ENCODE measurements at places on chromosomes 5 and 9.

DNA sequence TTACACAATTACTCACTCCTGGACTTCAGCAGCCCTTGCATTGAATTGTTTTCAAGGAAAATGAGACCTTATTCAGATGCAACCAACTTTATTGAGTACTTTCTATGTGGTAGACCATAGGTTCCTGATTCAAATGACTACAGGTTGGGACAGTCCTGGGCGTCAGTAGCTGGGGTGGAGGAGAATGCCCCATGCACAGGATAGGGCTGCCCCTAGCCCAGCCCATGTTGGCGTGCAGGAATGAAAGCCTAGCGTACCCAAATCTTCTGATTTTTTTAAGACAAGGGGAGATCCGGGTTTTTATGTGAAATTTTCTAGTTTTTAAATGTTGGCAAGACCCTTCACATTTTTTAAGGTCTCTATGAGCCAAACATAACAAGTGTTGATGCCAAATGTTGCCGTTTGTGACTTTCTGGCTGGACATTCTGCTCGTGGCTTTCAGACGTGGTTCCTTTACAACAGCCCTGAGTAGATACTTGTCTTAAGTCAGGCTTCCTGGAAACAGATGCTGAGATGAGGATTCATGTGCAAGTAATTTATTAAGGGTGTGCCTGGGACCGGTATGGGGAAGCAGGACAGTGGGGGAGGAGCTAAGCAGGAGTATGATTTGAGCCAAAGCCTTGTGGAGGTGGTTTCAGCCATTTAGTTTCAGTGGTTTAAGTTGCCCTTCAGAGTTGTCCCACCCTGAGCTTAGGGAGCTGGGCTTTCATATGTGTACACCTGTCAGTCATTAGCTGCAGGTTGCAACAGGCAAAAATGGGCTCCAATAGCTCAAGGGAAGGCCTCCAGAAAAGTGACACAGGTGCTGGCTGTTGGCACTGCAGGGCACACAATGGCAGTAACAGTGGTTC, 154.1 kb downstream of the NTRK2 start:
- DNase-seq, result no peak

- DNase-seq, result no peak
Observed at GRCh38 chr5:74978345-74978744, 74.0 kb downstream of the GCNT4 start.

DNA sequence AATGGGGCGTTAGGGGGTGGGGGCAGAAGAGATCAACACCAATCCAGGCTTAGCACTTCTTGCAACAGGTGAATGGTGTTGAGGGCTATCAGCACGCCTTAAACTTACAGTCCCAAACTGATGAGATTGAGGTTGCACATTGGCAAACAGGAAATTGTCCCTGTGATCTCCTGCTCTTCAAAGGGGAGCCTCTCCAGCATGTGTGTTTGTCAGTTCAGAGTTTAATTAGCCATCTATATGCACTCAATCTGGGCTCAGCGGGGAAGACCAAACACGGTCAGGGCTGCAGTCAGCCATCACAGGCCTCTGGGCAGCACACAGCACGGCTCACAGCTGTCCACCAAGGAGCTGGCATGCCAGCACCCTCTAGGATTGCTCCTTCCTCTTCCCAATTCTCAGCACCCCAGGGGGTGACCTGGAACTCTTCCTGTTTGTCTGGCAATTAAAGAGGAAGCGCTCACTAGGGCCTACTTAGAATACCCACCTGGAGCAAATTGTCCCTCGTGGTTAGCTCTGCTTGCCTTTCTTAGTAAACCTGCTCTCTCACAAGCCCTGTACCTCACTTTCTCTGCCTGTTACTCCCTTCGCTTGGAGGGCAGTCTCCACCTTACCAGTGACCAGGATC, 217.4 kb downstream of the SLIT3 start:
- no peak for DNase-seq

DNA sequence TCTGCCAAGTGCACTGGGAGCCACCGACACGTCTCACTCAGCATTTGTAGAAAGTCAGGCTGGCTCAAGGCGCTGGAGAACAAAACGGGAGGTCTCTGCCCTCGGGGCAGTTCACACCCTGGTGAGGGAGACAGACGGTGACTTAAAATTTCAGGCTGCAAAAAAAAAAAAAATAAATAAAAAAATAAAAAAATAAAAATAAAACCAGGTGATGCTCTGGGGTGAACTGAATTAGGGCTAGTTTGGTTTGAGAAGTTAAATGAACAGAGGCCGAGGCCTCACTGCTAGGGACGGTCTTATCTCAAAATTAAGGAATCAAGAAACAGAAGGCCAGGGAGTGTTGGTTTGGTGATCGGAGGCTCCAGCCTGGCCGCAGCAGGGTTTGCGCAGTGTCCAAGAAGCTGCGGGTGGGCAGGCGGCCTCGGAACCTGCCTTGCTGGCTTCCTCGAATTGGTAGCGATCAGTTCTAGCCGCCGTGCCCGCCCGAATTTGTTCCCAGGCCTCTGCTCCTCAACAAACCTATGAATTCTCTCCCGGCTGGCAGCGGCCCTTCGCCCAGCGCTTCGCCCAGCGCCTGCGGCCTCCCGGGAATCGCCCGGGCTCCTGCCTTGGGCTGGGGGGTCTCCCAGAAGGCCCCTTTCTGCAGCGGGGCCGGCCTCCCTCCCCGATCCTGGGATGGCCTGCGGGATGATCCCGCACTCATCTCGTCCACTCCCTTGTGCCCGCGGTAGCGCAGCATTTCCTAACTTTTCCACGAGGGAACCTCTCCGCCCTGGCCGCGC, 1.5 kb downstream of the NKX2-5 start:
- no peak for DNase-seq

- no peak for DNase-seq
Observed at GRCh38 chr9:93091453-93092081, 4.5 kb upstream of the CARD19 start.

- DNase-seq, result no peak
Observed at GRCh38 chr5:85159395-85159794, 774.7 kb upstream of the EDIL3 start.

DNA sequence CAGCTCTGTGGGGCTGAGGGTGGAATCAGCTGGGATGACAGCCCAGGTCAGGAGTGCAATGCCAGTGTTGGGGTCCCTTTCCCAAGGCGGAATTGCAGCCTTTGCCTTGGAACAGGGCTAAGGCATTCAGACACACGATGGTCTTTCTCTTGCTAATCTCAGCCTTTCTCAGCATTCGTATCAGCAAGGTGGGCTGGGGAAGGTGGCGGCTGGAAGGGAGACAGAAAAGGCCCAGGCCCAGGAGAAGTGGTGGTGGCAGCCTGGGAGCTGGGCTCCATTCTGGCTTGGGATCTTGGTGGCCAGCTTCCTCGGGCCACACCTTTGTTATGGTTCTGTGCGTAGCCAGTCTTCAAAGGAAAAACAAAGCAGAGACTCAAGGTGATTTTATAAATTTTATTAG, 1.1 kb upstream of the ARHGEF28 start:
- DNase-seq, result no peak

DNA sequence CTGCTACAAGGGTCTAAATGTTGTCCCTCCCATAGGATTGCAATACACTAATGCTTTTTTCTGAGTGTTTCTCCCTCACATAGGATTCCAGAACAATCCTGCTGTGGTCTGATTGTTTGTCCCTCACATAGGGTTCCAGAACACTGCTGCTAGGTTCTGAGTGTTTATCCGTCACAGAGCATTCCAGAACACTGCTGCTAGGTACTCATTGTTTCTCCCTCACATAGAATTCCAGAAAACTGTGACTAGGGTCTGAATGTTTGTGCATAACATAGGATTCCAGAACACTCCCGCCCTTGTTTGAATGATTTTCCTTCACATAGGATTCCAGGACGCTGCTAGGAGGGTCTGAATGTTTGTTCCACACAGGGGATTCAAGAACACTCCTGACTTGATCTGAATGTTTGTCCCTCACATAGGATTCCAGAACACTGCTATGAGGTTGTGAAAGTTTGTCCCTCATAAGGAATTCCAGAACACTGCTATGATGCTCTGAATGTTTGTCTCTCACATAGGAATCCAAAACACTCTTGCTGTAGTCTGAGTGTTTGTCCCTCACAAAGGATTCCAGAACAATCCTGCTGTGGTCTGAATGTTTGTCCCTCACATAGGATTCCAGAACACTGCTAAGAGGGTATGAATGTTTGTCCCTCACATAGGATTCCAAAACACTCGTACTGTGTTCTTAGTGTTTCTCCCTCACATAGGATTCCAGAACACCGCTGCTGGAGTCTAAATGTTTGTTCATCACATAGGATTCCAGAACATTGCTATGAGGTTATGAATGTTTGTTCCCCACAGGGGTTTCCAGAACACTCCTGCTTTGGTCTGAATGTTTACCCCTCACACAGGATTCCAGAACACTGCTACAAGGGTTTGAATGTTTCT, 213.5 kb downstream of the FOXD4L6 start:
- no peak for DNase-seq

DNA sequence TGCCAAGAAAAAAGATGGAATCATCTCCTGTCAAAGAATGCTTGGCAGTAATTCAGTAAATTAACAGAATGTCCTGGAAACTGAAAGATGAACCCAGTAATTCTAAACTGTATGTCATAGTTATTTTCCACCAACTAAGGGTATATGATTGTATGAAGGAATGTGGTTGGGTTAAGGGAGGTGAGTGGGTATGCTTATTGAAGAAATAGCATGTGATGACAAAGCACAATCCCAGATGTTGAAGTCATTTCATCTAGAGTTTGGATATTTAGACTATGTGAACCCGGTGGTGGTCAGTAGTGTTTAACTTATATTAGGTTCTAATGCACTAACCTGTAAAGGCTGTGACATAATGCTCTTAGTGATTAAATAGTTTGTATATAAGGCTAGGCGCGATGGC, 87.3 kb downstream of the CDKN2A start:
- DNase-seq, result no peak

- DNase-seq, result no peak
Observed at GRCh38 chr9:92055624-92056023, 59.6 kb downstream of the SPTLC1 start.

DNA sequence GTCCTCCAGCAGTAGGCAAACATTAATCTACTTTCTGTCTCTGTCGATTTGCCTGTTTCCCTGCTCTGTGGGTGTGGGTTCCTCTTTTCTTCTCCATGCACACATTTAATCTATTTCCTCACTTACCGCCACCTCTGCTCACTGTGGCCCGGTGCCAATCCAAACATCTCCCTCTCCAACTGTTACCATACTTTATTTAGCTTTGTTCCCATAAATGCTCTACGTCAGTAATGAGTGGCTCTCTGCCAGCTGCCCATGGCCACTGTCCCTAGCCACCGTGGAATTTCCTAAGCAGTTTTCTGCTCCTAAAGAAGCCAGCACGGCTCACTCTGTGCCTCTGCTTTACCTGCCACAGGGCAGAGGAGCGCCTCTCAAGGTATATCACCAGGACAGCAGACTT, 19.5 kb upstream of the GOLPH3 start:
- no peak for DNase-seq

DNA sequence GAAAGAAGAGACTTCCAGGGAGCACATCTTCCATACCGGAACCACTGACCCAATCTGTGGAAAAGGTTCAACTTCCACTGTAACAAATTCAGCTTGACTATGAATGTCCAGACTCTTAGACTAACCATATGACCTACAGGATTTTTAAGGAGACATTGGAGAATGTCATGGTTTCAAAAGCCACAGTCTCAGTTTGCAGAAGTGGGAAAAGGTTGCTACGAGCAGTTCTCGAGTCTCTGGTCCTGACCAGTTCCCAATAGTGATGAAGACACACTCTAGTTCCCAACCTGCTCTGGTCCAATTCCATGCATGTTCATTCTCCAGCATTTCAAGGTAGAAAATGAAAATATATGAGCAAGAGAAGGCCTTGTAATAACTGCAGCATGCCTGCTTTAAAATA, 158.0 kb downstream of the MAPKAP1 start:
- DNase-seq, result no peak

- DNase-seq, result no peak
Observed at GRCh38 chr5:156124708-156125107, 202.3 kb upstream of the SGCD start.

GRCh38 chr5:177476531-177477233, 3.2 kb upstream of the DBN1 start:
- DNase-seq, result no peak

DNA sequence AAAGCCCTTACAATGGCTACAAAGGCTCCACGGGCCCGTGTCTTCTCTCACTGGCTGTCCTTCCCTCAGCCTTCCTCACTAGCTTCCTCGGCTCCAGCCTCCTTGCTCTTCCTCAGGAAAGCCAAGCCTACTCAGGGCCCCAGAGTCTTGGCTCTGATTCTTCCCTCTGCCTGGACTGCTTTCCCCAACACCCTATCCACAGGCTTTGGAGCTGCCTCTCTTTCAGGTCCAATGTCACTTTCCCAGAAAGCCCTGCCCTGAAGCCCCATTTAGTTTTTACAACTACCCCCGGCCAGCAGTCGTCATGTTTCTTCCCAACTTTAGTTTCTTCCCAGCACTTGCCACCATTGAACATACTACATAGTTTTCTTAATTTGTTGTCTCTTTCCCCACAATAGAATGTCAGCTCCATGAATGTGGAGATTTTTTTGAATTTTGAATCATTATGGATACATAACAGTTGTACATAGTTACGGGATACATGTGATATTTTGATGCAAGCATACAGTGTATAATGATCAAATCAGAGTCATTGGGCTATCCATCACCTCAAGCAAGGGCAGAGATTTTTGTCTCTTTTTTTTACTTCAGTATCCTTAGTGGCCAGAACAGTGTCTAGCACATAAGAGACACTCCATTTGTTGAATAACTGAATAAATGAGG, 17.5 kb upstream of the TOMM5 start:
- no peak for DNase-seq

DNA sequence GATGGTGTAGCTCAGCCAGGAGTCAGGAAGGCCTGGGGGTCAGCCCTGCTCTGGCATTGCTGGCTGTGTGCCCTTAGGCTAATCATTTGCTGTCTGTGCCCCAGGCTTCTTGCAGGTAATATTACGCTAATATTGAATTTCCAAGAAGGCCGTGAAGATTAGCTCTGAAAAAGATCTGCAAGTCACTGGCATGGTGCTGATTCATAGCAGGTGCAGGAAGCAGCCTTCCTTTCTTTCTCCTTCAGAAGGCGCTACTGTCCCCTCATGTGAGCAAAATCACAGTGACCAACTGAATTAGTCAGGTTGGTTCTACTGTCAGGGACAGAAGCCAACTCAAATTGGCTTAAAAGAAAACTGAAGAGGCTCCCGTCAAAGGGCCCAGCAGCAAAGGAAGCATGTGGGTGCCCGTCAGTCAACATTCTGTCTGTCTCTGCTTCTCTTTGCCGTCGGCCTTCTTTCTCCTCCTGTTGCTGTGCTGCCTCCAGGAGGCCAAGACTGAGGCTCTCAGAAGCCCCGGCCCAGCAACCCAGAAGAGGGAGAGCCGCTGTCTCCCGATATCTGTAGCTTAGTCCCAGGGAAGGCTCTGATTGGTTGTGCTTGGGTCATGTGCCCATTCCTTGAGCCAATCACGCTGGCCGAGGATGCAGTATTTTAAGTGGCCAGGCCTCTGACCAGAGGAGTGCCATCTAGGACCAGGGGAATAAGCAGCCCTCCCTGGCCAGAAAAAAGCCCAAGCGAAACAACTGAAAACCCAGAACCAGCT, 67.8 kb upstream of the NEURL1B start:
- DNase-seq, result no peak

All from CD8-positive, alpha-beta memory T cell (primary cell).